ENCODE measurements at places on chromosomes 2 and 18.

GRCh38 chr2:42359304-42359964, 1.6 kb downstream of the COX7A2L start:
- DNase-seq, result no peak

- no peak for DNase-seq
These were observed 23.5 kb downstream of the PTGR3 start for GRCh38 chr18:75185460-75185859.

DNA sequence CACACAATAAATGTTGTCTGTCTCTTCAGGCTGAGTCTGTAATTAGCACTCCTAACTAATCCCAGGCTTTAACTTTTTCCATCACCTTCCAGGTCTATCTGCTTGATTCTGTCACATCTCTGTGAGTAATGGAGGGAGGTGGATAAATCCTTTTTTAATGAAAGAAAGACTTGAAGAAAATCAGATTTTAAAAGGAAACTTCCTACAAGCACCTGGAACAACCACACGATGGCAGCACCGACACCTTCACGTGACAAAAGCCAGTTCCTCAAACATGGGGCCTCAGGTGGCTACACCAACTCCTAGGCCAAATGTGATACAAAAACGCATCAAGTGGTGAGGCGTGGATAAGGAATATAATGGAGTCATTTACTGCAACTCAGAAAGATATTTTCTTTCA, 41.8 kb downstream of the TGFBRAP1 start:
- peak; percentile 61 for DNase-seq

DNA sequence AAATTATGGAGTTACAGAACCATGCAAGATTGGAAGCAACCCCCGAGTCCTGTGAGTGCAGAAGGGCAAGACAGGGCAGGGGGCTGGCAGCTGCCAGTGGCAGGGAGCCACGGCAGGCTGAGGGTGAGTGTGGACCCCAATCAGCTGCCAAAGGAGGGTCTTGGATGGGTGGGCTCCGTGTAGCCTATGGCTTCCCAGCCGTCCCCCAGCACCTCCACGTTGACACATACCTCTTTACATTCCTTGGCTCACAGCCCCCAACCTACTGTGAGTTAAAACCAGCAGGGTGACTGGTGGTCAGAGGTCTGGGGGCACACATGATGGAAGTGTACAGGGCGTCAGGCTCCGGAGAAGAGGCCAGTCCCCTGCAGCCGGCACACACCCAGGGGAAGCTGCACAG, 60.9 kb upstream of the SALL3 start:
- no peak for DNase-seq

- DNase-seq, result peak; percentile 28
These were observed 421.3 kb downstream of the LPIN1 start for GRCh38 chr2:12167525-12168317.

- no peak for DNase-seq
These were observed 2.9 kb upstream of the MBOAT2 start for GRCh38 chr2:9006368-9006767.

DNA sequence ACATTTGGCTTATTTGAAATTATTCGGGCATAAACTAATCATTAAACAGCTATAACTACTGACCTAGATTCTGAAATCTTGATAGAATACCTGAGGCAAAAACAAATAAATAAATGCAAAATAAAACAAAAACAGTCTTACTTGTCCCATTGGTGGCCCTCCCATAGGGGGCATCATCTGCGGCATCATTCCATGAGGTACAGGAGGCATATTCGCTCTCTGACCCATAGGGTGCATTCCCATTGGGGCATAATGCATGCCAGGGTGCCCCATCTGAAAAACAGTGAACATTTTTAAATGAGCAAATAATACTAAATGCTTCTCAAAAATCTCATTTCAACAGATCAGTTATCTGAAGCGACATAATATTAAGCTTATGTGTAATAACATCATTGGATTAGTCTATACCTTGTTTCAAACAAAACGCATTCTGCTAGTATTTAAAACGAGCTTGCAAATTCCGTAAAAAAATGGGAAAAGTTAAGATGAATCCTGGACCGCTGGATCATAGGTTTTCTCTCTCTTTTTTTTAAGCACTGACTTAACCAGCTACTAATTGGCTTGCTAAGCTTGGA, 1.3 kb downstream of the PRPF40A start:
- DNase-seq, result peak; percentile 59

GRCh38 chr18:80202264-80202998, 44.9 kb downstream of the PARD6G start:
- DNase-seq, result no peak

GRCh38 chr2:63399156-63399555, 189.1 kb downstream of the WDPCP start:
- no peak for DNase-seq

DNA sequence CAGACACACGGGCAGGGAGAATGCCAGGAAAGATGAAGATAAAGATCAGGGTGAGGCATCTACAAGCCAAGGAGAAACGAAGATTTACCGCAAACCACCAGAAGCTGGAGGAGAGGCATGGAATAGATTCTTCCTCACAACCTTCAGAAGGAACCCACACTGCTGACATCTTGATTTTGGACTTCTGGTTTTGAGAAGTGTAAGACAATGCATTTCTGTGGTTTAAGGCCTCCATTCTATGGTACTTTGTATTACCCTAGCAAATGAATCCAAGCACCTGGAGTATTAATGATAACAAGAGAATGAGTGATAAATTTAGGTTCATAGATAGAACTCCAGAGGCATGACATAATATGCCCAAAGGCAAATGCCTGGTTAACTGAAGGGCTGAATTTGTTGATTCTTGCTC, 11.8 kb upstream of the FN1 start:
- DNase-seq, result no peak

GRCh38 chr18:13934058-13934457, 18.7 kb upstream of the MC2R start:
- DNase-seq, result no peak

DNA sequence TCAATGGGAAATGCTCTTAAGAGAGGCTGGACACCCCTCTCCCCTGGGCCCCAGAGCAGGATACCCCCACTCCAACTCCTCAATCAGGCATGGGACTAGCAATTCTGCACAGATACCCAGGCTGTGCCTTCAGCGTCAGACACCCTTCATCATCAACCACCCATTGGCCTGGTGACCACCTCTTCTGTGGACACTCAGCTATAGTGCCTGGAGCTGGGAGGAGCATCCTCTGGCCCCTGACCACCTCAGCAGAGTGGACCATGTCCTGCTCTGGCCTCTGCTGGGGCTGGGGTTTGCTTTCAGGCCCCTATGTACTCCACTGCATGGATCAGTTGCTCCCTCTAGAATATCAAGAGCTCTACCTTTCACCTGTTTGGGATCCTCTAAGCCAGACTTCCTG, 35.1 kb downstream of the TGFA start:
- no peak for DNase-seq

- DNase-seq, result no peak
These were observed 96.7 kb upstream of the CNTNAP5 start for GRCh38 chr2:123928358-123928757.

GRCh38 chr2:62408241-62408677, 97.7 kb downstream of the TMEM17 start:
- DNase-seq, result no peak

GRCh38 chr2:46422717-46423394, 56.5 kb upstream of the TMEM247 start:
- DNase-seq, result no peak

- DNase-seq, result no peak
These were observed 168.7 kb downstream of the TCF4 start for GRCh38 chr18:55419132-55419946.

DNA sequence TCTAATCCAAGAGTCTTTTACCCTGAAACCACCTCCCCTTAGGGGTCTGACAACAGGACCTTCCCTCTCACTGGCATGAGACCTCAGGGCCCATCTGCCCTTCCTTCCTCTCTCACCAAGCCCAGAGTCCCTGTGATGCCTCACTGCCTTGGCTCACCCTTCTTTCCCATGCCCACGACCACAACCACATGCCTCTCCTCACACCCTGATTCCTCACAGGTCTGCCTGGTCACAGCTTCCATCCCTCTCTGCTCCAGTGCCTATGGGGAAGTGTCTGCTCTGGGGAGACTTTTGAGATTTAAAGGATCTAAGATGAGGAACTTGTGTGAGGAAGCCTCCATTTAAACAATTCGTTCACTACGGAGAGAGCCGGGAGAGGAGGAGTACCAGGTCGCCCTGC, 98.9 kb upstream of the SH3BP4 start:
- DNase-seq, result no peak

DNA sequence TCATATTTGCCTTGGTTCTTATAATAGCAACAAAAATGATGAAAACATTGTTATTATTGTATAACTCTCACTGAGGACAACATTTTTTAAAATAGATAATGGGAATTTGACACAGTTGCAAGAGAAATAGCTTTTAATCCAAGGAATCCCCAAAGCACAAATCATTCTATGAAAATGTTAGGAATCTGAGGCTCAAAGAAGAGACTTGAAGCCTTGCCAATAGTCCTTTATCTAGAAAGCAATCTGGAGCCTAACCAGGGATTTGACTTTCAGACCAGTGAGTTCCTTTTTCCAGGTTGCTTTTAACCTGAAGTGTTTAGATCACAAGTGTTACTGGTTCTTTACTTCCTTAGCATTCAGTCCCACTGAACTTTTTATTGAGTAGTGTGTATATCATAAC, 574.5 kb upstream of the ZEB2 start:
- no peak for DNase-seq

DNA sequence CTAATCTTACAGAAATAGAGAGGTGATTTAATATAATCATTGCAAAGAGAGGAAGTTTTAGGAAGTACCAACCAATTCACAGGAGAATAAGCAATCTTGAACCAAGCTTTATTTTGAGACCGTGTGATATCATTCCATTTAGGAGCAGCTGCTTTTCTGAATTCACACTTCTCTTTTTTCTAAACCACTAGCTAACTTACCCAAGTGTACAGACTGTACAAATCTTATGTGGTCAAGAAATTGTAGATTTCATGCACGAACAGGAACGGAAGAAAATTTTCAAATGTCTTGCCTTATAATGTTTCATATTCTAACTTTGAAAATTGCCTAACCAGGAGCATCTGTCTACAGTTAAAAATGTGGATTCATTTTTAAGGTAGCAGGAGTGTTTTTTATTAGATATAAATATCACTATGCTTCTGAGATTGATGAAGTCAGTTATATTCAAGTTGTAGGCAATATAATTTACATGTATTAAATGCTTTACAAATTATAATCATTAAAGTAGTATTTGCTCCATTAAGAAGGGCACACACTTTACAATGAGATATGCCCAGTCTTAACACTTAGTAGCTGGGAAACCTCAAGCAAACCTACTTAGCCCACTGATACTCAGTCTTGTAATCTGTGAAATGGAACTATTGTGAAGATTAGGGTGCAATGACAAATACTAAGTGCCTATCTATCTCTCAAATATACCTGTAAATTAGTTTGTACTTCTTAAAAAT, 302.2 kb upstream of the STON1 start:
- DNase-seq, result no peak

DNA sequence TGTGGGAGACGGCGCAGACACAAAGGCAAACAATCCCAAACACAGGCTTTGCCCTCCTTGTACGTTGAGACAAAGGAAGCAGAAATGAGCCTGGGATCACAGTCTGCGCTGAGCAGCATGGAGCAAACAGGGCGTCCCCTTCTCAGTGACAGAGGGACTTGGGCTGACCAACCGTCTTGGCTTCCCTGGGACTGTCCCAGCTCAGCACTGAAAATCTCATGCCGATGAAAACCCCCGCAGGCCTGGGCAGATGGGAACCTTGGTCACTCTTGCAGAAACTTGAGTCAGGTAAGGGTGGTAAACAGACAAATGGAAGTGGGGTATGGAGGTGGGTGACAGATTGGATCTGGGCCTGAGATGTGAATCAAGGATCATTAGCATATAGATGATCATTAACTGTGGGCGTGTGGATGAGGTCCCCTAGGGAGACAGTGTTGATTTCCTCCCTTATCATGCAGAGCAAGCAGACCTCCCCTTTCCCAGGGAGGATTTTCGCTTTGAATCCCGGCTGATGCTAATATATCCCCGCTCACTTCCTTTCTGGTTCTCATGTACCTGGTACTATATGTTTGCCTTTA, 19.1 kb upstream of the SH3BP4 start:
- peak; percentile 62 for DNase-seq
